ENCODE measurements at places on chromosomes 12 and 14.

DNA sequence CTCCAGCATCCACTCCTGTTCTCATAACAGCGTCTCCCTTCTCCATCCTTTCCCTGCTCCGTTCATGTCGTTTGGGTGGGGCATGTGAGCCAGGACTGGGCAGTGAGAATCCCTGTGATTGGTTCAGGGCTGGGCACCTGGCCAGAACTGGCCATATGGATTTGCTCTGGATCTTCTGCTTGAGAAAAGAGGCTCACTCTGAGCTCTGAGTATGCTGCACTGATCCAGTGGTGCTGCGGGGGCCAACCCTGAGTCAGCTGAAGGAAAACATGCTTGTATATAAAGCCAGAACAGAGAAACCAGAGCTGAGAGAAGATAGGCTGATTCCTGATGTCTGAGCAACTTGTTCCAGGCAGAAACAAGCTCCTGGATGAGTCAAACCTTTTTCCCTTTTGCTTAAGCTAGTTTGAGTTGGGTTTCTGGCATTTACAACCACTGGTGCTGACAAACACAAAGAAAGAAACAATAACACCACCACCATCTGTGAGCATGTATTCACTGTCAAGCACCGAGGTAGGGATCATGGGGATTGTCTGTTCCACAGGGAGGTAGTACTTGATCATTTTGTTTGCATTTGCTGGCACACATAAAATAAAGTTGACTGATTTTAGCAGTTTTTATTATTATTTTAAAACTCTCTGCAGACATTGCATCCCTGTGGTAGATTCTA, 14.0 kb upstream of the HPD start:
- no peak for DNase-seq

DNA sequence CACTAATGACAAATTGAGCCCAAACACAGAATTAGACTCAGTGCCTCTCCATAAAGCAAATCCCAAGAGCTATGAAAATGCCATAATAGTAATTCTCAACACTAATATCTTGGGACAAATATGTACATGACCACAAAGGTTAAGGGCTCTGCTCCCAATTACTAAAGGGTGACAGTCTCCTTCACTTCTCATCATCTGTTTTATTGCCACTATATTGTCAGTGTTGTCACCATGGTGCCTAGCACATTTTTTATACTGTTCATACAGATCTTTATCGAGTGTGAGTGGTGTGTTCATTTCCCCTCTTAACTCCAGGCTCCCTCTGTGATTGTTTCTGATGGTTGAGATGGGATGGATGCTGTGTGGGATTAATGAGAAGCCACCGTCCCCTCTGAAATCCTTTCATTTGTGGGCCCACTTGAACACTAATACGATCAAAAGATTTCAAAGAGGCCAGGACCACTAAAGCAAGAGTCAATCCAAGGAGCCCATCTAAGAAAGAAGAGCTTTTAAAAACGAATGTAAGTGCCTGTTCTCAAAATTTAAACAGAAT, 277.7 kb downstream of the GXYLT1 start:
- DNase-seq: no peak

GRCh38 chr12:23001487-23001886, 376.5 kb downstream of the ETNK1 start:
- DNase-seq: no peak

DNA sequence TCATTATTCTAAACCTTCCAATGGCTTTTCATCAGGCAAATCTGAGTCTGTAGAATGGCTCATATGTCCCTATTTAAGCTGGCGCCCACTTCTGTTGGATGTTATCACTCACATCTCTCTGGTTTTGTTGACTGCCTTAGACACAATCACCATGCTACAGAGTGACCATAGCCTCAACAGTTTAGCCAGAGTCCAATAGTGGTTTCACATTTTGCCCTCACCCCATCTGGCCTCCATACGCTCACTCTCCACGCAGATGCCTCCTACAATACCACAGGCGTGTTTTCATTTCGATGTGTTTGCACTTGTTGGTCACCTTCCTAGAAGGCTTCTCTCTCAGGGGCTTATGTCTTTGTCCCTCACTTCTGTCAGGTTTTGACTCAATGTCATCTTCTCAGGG, 3.4 kb downstream of the KLRB1 start:
- DNase-seq: no peak

DNA sequence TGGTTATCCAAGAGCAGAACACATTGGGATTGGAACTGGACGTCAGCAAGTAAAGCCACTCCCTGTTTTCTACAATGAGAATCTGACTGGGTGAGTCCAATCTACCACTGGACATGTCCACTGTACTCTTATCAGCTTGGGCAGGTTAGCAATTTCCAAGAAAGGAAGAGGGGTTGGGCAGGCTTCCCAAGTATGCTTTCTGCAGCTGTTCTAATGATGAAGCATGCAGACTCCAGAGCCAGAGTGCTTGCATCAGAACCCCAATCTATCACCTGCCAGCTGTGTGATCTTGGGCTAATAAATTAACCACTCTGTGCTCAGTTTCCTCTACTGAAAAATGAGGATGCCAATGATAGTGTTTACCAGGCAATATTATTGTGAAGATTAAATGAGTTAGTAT, 92.0 kb downstream of the EMP1 start:
- no peak for DNase-seq

DNA sequence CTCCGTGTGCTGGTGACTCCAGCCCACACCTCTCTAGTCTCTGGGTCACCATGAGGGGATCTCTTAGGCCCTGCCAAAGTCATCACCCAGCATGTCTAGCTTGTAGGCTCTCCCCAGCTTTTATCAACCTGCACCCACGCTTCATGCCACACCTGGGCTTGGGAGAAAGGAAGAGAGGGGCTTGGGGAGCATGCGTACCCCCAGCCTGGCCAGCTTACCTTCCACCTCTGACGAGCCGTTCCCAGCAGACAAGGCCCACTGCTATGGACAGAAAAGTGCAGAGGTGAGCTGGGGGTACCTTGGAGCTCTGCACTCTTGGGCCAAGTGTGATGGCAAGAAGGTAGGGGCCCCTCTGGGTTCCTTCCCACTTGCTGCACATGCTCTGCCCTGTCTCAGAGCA, 1.7 kb downstream of the PGF start:
- DNase-seq: no peak

DNA sequence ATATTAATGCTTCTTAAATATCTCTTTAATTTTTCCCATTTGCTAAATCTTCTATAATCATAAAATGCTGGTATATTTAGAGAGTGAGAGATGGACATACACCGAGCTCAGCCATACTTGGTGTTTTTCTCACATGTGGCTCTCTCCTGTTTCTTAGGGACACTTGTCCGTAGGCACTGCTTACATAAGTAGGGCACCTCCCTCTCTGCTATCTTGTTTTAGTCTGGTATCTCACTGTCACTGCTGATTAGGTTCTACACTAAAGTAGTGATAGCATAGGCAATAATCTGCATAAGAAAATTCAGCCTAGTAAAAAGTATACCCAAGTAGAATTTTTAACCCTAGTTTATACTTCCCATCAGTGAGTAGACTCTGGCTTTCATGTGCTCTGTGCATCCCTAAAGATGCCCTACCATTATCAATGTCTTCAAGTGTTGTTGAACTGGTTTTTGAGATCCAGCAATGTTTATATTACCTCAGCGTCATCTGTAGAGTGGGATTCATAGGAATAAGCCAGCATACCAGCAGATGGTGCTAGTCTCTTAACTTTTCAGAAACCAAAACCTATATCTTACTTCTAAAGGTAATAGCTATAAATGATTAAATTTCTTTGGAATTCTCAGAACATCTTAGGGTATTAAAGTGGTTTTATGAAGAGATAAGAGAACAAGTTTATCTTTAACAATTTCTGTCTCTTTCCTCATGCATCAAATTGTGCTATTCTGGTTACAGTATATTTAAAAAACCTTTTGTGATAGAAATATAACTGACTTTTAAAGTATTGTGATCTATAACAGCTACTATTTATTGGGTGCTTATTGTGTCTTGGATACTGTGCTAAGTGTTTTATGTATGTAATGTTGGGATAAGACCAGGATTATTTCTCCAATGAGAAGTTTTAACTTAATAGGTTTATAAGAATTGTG, 32.9 kb downstream of the ARID2 start:
- DNase-seq: no peak

DNA sequence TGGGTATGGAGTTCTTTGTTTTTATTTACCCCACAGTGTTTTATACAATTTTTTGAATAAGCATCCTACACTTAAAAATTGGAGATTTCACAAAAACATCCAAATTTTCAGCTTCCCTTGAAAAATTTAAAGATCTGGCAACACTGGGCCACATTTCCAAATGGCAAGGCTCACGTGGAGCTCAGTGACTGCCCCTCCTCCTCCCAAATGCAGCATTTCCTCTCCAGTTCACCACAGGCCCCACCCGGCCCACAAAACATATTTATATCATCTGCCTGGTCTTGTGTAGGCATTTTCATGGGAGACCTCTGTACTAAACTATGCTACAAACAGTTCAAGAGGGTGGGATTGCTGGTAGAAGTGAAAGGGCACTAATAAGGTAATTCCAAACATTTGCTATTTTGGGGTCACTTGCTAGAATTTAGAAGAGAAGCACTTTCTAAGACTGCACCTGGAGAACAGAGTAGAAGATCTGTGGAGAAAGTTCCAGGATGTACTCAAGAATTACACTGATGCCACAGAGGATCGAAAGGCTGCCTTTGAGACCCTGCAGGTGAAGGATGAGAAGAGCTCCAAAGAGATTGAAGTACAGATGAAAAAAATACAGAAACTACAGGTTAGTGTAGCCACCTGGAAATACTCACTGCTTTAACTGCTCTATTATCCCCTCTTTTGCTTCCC, 7.3 kb downstream of the FKBP11 start:
- peak; percentile 32 for DNase-seq

- DNase-seq: no peak
Measured at GRCh38 chr14:95656634-95657033, 29.6 kb upstream of the TCL1B start.

DNA sequence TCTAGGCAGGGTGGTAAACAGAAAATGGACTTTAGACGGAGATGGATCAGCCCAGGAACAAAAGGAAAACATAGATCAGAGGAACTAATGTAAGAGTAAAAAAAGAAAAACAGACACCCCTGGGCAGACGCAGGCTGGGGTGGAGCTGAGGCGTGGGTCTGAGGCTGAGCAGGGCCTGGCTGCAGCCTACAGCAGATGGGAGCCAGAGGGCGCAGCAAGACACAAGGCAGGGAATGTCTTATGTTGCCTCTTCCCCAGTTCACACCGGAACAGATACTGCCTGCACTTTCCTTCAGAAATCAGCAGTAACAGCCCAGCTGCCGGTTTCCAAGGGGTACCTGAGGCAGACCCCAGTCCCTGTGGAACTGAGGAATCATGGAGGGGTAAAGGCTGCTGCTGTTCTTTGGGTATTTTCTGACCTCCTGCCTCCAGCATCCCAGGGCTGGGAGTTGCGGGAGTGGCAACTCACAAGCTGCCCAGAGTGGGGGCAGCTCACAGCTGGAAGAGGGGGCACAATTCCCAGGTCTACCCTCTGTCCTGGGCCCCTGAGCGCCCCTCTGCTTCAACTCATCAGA, 9.8 kb downstream of the ZNF605 start:
- no peak for DNase-seq

- DNase-seq: no peak
Measured at GRCh38 chr12:106214571-106214970, 33.2 kb downstream of the CKAP4 start.

GRCh38 chr14:25607192-25607591, 557.2 kb upstream of the STXBP6 start:
- no peak for DNase-seq

- DNase-seq: no peak
Measured at GRCh38 chr12:49550693-49551252, 11.9 kb downstream of the KCNH3 start.

DNA sequence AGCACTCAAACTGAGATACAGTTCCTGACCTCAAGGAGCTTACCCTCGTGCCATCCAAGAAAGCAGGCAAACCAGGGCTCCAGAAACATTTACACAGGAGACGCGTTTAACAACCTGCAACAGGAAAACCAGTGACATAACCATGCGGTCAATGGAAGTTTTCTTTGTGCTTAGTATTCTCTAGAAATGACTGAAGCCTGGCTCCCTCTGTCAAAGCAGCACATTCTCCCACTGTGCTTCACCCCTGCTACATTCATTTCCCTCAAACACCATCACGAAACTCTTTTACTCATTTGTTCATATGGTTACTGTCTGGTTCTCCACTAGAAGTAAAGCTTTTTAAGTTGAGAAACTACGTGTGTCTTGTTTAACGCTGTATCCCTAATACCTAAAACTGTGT, 161.3 kb upstream of the CCND2 start:
- no peak for DNase-seq

GRCh38 chr12:55930771-55931316, at the start of gene DGKA:
DGKA (plus strand) TSS chr12:55931162; CDS start chr12:55936504, 5,342 bp downstream.
- DNase-seq: peak; percentile 82

GRCh38 chr12:119373001-119373400, 38.5 kb downstream of the CCDC60 start:
- no peak for DNase-seq

GRCh38 chr14:24887623-24888304, 162.2 kb downstream of the STXBP6 start:
- no peak for DNase-seq

- DNase-seq: no peak
Measured at GRCh38 chr14:95510804-95511203, 5.6 kb downstream of the SYNE3 start.

DNA sequence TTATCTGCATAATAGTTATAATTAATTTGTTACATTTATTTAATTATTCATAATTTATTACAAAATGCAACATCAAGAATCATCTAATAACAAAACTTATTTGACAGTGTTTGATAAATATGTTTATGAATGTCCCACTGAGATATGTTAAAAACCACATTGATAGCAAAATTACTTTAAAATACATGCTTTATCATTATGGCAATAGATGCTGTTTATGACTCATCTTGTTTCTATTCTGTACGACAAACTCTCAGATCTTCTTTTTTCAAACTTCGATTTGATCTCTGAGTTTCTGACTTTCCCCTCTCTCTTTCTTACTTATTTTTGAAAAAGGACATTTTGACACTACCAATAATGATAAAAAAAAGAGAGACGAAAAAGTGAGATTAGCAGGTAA, 56.8 kb upstream of the LRRK2 start:
- DNase-seq: no peak

DNA sequence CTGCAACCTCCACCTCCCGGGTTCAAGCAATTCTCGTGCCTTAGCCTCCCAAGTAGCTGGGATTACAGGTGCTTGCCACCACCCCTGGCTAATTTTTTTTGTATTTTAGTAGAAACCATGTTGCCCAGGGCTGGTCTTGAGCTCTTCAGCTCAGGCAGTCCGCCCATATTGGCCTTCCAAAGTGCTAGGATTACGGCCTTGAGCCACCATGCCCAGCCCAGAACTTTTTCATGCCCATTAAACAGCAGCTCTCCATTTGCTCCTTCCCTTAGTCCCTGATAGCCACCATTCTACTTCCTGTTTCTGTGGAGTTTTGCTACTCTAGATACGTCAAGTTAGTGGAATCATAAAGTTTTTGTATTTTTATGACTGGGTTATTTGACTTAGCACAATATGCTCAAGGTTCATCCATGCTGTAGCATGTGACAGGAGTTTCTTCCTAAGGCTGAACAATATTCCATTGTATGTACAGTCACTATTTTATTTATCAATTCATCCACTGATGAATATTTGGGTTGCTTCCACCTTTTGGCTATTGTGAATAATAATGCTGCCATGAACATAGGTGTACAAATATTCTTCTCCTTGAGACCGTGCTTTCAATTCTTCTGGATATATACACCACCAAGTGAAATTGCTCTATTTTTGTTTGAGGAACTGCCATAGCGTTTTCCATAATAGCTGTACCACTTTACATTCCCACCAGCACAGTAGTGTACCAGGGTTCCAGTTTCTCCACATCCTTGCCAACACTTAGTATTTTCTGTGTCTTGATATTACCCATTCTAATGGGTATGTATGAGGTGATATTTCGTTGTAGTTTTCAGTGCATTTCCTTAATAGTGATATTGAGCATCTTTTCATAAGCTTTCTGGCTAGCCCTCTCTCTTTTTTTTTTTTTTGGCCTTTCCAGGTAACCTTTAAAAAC, 15.0 kb downstream of the ATF1 start:
- no peak for DNase-seq
